Sigmoid colon (tissue), 7 donors: ENCODE measurements at places on chromosomes 12 and 14.

GRCh38 chr12:92492291-92492690 is 210.5 kb upstream of the PLEKHG7 start:
- no peak for DNase-seq

DNA sequence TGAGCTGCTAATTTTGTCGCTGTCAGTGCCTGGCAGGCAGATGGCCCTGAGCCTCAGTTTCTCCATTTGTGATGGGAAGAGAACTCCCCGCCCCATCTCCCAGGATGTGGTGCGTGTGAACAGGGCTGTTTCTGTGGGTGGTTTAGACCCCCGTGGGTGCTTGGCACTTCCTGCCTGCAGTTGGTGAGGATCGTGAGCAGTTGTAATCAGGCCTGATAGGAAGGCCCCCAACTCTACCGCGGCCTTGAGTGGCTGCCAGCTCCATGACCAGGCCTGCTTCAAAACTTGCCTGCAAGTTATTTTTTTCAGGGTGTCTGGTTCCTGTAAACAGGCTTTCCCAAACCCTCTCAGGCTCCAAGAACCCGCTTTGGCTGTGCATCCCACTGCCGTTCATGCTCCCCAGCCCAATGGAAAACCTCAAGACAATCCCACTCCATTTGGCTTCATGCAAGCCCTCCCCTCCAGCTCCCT is 138.4 kb downstream of the ZFP36L1 start:
- DNase-seq = no peak

DNA sequence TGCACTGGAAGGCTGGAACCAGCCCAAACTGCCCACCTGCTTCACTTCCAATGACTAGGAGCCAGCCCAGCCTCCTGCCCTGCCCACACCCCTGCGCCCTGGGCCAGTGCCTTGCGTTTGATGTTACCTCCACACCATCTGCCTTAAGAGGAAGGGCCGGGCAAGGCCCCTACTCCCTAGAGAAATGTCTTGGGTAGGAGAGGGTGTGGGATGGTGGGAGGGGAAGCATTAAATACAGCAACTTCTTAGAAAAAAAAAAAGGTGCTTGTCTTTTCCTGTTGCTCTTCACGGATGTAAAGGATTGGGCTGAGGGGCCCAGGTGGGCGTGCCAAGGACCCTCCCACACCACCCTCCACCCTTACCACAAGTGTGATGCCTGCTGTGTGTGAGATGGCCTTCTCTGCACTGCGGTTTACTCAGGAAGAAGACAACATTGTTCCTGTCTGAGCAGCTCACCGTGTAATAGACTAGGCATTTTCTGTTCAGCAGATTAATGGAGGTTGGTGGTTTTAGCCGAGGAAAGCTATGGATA is 99.9 kb downstream of the NINJ2 start:
- DNase-seq = no peak

- DNase-seq = no peak
Observed at GRCh38 chr12:103401421-103401820, 94.3 kb downstream of the C12orf42 start.

DNA sequence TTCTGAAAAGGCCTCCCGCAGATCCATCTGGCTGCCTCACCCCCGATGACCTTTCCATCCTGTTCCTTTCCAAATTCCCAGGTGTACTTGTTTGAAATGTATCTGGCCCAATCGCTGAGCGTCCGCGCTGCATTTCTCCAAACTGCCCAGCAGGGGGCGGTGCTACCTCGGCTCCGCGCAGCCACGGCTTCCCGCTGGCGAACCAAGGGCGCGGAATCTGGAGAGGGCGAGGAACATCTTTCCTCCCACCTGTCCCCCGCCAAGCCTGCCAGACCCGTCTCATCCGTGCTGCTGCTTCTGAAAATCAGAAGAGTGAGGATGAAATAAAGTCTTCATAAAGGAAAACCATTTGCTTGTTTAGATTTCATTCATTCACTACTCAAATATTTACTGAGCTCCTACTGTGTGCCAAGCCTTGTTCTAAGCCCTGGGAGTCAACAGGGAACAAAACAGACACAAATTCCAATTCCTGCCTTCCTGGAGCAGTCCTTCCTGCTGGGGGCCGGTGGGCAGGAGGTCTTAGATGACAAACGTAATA is 16.8 kb upstream of the MYL2 start:
- no peak for DNase-seq

DNA sequence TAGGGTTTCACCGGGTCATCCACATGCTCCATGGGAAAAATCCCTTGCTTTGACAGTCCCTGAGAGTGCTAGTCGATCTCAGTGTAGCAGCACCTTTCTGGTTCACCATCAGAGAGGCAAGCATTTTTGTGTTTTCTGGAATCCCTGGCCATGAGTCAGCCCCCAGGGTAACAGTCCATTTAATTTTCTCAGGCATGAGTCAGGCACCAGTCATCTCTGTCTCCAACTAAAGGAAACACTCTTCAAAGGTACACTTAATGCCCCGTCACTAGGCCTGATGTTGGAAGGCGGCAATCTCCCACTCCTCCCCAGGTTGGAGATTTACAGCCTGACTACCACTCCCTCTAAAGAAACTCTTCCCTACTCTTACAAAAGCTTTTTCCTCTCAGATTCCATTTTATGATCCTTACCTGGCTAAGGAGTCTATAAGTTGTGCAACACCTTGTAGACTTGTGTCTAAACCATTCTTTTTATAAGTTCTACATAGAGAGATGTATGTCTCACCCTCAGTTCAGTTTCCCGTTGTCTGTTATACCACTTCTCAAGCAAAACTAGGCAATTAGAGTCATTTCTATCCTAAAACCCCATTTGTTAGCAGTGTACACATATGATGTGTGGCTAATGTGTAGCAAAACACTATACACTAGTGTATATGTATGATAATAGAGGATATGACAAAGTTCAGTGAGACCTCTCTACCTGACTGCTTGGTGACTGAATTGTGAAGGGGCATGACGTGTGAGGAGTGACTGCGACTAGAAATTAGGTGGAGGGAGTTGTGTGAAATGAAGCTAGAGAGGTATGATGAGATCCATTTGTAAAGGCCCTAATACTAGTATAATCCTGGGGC is 24.6 kb downstream of the TMEM19 start:
- DNase-seq = no peak

DNA sequence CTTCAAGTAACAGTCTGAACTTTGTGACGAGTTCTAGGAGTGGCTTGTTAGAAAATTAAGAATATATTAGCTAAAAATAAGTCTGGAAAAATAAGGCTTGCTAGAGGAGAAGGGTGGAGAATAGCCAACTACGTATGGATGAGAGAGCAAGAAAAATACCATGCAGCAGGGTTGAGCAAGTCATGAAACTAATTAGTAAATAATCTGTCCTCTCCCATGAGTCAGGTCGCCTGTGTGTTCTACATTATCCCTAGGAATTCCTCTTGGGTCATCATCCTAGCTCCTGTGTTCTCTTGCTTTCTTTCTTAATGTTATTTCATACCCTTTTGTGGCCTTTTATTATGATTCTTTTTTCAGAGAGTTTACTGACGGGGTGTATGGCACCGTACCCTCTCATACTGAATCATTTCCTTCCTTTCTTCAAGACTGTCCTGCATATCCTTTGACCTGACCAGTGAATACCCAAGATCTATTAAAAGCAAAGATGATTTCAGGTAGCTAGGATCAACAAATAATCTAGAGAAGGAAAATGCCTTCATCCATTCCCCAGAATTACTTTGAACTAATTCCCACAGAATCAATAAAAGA is 177.2 kb upstream of the NPAS3 start:
- DNase-seq = no peak

GRCh38 chr12:26346736-26347135 is 151.4 kb downstream of the SSPN start:
- DNase-seq = no peak

- DNase-seq = no peak
Observed at GRCh38 chr14:61130512-61131260, 149.6 kb downstream of the SLC38A6 start.

DNA sequence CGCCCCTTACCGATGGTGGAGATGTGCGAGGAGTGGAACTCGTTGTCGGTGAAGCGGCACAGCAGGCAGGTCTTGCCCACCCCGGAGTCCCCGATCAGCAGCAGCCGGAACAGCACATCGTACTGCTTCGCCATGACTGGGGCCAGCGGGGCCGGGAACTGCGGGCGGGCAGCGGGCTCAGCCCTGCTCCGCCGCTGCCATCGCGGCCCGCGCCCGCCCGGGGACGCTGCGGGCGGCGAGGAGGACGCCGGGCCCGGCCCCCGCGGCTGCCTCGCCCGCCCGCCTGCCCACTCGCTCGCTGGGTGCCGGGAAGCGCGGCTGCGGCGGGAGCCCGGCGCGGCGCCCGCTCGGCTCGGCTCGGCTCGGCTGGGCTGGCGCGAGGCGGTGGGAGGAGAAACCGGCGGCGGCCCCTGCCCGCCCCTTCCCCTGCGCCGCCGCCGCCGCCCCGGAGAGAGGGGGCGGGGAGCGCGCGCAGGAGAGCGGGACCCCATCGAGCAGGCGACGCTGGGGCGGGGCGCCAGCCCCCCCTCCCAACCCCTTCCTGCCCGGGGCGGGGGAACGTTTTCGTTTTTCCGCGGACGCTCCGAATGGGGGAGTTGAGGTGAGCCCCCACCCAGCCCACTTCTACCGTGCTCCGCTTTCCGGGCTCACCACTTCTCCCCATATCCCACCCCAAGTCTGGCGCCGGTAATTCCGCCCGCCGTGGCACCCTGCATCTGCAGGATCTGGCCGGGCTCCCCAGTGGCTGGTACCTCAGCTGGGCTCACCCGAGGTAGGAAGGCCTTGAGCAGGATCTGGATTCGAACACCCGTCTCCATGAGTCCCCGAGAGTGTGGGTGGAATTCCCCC is at the start of gene RAB15:
Gene RAB15, minus strand, starts transcription at position 394 of the 849 bp plus-strand sequence. Its CDS starts 260 bp downstream, at position 134.
- DNase-seq = no peak

GRCh38 chr12:49230805-49231194 is 34.1 kb upstream of the TUBA1C start:
- DNase-seq = no peak

DNA sequence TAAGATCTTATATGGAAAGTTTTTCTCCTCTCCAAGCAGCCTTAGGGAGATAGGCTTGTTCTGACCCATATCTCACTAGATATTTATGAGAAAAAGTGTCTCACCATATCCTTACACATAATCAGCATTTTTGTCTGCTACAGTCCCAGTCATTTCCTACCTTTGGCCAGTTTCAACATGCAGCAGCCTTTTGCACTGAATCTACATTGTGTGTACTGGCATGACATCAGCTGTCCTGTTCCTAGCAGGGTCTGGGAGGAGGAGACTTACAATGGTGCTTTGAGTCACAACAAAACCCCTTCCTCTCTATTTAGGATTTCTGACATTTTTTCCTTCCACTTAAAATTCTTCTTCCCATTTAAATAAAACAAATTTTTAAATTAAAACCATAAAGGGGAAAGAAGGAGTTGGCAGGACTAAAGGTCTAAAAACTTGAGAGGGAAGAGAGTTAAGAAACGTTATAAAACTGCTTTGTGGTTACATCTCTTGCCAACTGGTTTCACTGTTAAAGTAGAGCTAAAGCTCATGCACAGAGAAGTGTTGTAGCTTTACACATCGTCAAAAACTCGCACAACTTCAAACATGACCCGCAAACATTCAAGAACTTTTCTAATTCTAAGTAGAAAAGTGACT is 53.3 kb upstream of the CERS5 start:
- no peak for DNase-seq

DNA sequence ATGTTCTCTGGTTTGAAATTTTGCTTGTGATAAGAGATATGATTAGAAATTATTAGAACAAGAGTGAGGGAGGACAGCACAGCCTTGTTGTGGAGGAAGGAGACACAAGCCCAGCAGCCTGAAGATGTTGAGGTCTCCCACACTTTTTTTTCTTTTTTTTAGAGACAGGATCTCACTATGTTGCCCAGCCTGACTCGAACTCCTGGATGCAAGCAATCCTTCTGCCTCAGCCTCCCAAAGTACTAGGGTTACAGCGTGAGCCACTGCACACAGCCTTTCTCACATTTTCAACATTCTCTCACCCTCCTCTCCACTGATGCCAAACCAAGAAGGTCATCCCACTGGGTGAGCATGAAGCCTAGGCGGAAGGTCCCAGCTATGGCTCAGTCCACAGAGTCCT is 4.9 kb upstream of the KRT8 start:
- DNase-seq = no peak

- no peak for DNase-seq
Observed at GRCh38 chr14:35331605-35332516, 39.7 kb downstream of the PSMA6 start.

GRCh38 chr14:73242357-73242901 is 5.1 kb downstream of the PAPLN start:
- DNase-seq = no peak

GRCh38 chr14:46581036-46581671 is 70.4 kb downstream of the RPL10L start:
- DNase-seq = no peak

GRCh38 chr12:46439793-46440511 is 67.4 kb upstream of the SLC38A2 start:
- no peak for DNase-seq

DNA sequence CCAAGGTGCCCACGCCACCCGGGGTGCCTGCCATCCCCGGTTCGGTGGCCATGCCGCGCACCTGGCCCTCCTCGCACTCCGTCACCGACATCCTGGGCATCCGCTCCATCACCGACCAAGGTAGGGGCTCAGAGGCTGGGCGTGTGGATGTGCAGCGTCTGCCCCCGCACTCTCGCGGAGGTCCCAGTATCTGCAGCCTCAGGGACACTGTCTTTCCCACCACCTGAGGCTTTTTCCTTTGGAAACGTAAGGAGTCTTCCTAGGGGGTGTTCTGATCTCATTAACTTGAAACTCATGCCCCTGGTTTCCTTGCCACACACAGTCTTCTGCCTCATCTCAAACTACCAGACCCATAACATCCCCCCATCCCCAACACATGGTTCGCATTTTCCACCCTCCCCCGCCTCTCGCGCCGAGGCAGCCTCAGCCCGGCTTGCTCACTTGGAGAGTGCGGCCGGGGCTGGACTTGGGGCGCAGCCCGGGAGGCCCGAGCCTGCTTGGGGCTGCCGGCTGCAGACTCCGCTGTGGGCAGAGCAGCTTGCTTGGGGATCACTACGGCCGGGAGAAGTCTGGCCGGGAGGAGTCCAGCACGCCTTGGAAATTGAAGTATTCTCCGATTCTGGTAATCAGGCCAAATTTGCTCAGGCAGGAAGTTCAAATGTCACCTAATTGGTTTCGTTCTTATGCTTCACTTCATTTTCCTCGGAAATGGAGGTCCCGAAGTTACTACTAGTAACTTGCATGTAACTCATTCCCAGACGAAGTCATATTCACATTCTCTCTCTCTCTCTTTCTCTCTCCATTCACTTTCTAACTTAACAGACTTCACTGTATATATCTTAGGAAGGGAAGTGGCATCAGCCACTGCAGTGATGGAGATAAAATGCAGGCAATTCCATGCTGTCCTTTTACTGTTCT is 2.0 kb downstream of the PAX9 start:
- no peak for DNase-seq

- DNase-seq = no peak
Observed at GRCh38 chr12:90489141-90489540, 465.8 kb downstream of the CCER1 start.
